ENCODE measurements at places on chromosomes 5 and 9.

- no peak for DNase-seq
These were observed 91.1 kb upstream of the RUSC2 start for GRCh38 chr9:35398651-35399335.

DNA sequence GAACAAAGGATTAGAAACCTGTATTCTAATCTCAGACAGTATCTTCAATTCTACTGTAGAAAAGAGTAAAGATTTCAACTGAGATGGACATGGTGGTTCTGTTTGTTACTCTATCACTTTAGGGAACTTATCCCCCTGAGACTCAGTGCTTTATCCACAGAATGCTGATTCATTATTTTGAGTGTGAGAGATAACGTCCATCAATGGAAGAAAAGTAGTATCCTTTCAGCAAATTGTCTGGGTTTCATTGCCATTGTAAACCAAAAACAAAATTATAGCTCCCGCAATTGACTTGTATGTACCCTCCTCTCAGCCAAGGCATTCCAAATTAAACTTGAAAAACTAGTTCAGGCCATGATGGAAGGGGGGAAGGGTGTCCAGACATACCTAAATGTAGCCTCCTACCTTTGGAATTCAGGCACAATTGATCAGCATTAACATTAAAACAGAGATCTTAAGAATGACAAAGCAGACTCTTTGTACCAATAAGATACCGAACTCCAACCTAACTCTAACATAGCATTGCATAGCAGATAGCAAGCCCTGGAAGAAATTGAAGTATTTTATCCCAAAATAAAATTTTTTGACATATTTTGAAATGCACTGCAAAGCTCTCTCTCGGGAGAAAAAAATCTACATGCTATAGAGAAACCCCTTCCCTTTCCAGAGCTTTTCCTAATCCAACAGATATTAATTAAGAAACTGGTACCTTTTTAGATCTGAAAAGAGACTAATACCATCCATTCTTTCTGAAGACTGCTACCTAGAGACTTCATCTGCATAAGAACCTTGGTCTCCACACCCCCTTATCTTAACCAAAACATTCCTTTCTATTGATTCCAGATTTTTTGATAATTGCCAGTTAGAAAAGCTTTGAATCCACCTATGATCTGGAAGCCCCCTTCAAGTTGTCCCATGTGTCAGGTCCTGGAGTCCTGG lies 1055.7 kb downstream of the PTPRD start:
- no peak for DNase-seq

GRCh38 chr5:101955891-101956290 lies 340.2 kb downstream of the SLCO4C1 start:
- no peak for DNase-seq

DNA sequence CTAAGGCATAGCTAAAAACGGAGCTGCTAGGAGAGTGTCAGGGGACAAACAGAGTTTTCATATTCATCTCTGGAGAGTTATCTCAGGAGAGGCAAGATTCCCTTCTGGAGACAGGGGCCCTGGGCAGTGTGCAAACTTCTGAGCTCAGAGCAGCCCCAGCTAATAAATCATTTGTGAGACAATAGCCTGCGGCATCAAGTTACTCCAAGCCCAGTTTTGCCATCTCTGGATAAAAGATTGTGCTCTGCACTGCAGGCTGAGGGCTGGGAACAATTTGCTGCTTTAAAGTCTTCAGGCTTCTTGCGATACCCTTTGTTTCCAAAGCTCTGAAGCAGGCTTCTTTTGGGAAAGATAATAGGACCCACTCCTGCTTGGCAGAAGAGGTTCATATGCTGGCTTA lies 164.3 kb upstream of the BRINP1 start:
- DNase-seq = no peak

DNA sequence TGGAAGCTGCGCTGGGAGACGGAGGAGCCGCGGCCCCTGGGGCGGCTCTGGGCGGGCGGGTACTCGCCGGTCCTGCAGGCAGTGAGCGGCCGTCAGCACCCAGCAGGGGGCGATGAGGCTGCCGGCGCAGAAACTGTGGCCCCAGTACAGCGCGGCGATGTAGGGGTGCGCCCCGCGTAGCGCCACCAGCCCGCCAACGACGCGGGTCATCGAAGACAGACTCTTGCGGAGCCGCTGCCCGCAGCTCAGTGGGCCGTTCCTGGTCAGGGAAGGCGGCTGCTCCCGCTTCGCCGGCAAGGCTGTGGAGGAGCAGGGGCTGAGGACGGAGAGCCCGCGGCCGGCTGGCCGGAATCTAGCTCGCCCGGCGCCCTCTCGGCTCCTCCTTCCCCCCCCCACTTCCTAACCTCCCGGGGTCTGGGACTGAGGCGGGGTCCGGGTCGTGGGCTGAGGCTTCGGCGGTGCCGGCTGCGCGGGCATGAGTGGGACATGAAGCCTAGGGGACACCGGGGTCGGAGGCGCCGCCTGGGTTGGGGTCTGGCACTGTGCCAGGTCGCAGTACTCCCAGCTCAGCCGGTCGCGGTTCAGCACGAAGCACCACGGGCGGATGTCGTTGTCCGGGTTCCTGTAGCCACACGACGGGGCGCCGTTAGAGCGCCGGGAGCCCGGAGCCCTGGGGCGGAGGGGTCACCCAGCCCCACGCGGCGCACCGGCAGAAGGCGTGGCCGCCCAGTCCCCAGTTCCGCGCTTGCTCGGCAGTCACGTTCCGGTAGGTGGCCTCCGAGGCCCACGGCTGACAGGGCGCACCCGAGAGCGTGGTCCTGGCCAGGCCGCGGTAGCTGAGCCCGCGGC lies 3.6 kb upstream of the PFN3 start:
- peak; percentile 80 for DNase-seq

- no peak for DNase-seq
These were observed 21.8 kb downstream of the SPARC start for GRCh38 chr5:151664694-151665585.

DNA sequence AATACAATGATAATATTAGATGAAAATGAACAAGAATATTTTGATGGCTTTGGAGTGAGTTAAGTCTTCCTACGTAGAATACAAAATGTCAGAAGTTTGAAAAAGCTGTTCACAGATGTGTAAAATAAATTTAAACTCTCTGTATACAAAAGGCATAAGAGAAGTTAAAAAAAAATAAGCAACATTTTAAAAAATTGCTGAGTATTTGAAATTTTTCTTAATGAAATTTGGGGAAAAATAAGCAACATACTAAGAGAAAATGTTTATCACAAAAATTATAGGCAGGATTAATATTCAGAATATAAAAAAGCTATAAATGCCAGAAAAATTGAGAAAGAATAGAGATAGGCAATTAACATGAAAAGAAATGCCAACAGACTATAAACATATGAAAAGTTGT lies 470.7 kb upstream of the TRPC7 start:
- DNase-seq = no peak

DNA sequence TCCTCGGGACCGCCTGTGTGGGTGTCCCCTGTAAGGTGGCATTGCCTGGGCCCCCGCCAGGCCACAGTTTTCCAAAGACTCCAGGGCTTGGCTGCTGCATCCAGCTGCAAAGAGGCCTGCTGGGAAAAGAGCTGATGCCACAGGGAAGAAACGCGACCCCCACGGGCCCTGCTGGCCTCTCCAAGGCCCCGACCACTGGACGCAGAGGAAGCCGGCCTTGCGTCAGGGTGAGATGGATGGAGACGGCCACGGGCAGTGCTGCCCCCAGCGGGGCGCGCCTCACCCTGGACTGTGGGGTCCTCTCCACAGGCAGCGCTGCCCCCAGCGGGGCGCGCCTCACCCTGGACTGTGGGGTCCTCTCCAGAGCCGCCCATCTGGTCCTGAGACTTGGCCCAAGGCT lies 21.3 kb upstream of the SLC6A19 start:
- no peak for DNase-seq

Data from effector memory CD4-positive, alpha-beta T cell (primary cell).